Right ventricle myocardium superior (tissue), 1 donor: ENCODE measurements at places on chromosomes 7 and 10.
A peak's percentile ranks its signal among the peaks of the same experiment; 100 is the strongest.

GRCh38 chr7:22286436-22286835, 70.5 kb downstream of the RAPGEF5 start:
- no peak for DNase-seq

GRCh38 chr7:27235387-27236311, 7.0 kb upstream of the EVX1 start:
- peak; percentile 71 for DNase-seq

- DNase-seq: no peak
Observed at GRCh38 chr7:136925556-136925955, 57.1 kb downstream of the CHRM2 start.

DNA sequence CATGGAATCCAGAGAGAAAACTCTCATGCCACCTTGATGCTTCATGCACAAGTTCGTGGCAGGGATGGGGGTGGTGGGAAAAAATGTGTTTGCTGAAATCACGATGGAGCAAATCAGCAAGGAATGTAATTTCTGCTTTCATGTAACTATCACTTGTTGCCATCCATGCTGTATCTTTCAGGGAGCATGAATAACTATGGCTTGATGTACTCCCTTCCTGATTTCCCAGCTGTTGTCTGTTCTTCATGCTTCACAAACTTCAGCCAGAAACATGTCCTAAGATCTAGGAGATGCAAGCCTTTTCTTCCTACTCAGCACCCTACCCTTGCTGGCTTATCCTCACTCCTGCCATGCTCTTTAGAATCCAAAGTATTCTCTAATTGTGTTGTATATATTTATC, 64.0 kb downstream of the LRRC4 start:
- DNase-seq: no peak

DNA sequence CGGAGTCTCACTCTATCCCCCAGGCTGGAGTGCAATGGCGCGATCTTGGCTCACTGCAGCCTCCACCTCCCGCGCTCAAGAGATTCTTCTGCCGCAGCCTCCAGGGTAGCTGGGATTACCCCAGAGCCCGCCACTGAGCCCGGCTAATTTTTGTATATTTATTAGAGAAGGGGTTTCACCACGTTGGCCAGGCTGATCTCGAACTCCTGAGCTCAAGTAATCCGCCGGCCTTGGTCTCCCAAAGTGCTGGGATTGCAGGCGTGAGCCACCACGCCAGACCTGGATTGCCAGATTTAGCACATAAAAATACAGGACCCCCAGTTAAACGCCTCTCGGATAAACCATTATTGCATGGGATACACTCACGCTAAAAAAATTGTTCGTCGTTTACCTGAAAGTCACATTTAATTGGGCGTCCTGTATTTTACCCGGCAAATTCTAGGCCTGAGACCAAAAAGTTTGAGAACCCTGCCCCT, 375 bp upstream of the GATAD1 start:
- DNase-seq: peak; percentile 37

GRCh38 chr10:69073026-69073425, 14.9 kb upstream of the SRGN start:
- no peak for DNase-seq

DNA sequence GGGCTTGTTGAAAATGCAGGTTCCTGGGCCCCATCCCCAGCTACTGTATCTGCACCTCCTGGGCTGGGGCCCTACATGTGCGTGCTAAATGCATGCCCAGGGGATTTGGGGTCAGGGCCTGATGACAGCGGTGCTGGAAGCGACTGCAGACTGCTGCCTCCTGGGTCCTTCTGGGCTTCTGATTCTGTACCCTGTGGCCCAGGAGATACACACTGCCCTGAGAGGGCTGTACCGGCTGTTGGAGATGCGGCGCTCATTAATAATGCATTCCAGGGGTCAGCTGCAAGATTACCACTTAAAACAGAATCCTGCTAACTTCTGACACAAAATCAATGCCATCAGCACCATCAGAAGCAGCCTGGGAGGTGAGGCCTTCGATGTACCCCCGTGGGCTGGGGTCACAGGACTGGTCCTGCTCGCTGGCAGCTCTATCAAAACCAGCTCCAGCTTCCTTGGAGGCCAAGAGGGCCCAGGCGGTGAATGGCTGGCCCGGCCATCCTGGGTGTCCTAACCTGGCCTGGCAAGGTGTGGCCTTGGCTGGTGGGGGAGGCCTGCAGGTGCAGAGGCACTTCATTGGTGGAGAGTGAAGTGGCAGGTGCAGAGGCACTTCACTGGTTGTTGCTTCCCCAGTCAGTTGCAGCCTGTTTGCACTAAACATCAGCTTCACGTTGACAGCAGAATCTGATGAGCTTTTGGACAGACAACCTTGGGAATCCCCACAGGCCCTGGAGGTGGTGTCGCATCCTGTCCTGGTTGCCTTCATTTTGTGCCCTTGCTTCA, 79.2 kb downstream of the GLRX3 start:
- DNase-seq: no peak
